ENCODE measurements at places on chromosomes 3 and 15. TPM values are rescaled to one million over a fixed set of nuclear protein-coding genes. Genes with fewer than 3 reads are reported as not detected.
A peak's percentile ranks its signal among the peaks of the same experiment; 100 is the strongest.

DNA sequence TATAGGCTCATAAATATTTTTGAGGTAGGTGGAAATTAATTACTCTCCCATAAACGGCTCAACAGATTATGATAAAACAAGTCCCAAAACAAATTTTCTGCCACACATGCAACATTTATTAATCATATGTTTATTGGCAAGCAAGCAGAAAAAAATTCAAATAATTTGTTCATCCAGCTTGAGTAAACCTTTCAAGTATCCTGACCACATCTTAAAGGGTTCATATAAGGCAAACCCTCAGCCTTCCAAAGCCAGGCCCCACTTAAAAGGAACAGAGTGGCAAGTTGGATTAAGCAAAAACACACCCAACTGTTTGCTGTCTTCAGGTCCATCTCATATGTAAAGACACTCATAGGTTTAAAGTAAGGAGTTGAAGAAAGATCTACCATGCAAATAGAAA, 1042.3 kb downstream of the DIPK2A start:
- no peak for DNase-seq

GRCh38 chr15:40464595-40465185, 6.1 kb upstream of the CHST14 start:
- DNase-seq, result peak; percentile 38

- no peak for DNase-seq
Measured at GRCh38 chr3:174614036-174614435, 245.1 kb upstream of the NAALADL2 start.

MCF2L2 gene
- 2.6 TPM for total RNA-seq

FSTL1 gene
- total RNA-seq, result 3,511 TPM

DAZL gene
- total RNA-seq, result not detected

Data from chondrocyte (in vitro differentiated cells).